ENCODE measurements at places on chromosomes 4 and X. TPM values are rescaled to one million over a fixed set of nuclear protein-coding genes. Genes with fewer than 3 reads are reported as not detected.

The PFKFB1 gene
- total RNA-seq, result not detected

The TSPAN7 gene
- total RNA-seq, result 323 TPM

The GABRB1 gene
- 124 TPM for total RNA-seq

The RAB41 gene
- total RNA-seq, result not detected

DNA sequence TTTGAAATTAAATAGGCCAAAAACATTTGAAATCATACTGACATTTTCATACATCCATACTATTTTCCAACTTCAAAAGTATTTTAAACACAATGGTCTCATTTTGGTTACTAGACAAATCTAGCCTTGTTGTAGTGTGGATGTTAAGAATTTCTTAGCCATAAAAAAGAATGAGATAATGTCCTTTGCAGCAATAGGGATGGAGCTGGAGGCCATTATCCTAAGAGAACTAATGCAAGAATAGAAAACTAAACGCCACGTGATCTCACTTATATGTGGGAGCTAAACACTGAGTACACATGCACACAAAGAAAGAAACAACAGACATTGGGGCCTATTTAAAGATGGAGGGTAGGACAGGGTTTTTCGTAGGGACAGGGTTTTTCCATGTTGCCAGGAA is 153.8 kb downstream of the CCSER1 start:
- no peak for DNase-seq

DNA sequence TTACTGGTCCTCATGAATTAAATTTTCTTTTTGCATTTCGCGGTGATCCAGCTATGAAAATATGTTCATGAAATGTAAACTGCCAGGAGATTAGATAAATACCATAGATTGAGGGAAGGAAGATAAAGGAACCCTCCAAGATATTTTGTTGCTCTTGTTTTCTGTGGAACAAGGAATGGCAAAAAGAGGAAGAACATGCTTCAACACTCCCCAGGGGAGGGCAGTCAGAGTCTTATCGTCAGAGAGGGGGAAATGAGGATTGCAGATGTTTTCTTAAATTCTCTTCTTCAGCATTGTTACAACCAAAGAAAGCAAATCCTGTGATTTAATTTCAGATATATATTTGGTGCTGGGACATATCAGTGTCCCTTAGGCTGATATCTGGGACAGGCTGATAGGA is 9.5 kb upstream of the SFRP2 start:
- no peak for DNase-seq

GRCh38 chrX:124010566-124010965 is 49.1 kb downstream of the STAG2 start:
- no peak for DNase-seq

DNA sequence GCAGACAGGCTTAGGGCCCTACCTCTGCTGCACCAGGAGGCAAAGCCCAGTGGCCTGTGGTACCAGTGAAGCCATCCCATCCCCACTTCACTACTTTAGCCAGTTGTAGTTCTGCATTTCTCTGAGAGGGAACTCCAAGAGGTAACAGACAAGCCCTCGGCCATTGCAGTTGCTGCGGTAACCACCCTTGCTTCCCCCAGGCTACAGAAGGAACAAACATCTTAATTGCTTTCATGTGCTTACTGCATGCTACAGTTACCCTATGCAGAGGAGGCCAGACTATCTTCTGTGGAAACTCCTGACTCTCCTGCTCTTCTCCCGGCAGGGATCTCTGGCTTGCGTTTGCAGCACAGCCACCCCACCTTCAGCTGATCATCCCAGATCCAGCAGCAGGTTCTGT is 67.8 kb downstream of the SPIN4 start:
- no peak for DNase-seq

- DNase-seq, result no peak
Observed at GRCh38 chr4:184344899-184345572, 127.4 kb upstream of the ENPP6 start.

- no peak for DNase-seq
Observed at GRCh38 chrX:124827258-124827845, 481.0 kb downstream of the SH2D1A start.

DNA sequence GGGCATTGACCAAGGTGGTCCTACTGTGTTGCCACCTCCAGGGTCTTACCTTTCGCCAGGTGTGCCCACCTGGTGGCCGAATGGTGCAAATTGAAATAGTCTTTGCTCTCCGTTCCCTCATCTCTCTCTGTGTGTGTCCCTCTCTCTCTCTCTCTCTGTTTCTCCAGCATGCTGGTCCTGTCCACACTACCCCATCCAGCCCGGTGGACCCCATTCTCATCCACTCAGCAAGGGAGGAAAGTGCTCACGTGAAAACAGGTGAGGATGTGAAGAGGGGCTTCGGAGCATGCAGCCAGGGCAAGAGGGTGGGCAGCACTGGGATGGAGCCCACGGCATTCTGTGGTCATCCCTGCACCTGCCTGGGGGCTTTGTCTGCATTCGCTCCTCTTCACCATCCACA is 150.1 kb downstream of the CRLF2 start:
- DNase-seq, result no peak

DNA sequence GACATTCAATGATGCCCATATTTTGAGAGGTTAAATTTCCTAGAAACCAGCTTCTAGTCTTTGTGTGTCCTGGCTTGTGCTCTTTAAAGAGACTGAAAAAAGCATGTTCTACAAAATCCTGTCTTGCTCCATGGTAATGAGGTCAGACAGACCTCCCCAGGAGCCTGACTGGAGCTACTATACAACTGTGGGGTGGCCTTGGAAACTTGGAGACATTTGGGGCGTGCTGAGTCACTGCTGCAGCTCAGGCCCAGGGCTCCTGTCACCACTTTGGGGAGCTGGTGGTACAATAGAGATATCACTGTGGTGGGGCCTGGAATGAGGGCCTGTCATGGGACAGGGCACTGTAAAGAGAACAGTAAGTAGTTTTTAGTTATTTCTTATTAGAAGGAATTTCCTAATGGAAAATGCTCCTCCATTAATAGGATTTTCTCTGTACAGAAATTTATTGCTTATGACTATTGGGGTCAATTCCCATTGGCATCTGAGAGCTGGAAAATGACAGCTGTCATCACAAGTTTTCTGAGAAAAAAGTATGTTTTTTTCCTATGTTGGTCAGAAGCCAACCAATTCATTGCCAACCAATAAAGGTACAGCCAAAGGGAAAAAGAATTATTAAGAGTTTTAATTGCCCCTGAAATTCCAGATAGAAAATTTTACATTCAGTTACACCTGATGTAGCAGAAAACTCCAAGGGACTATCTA is 207.4 kb upstream of the JADE1 start:
- DNase-seq, result no peak

GRCh38 chrX:72176981-72177380 is 4.6 kb upstream of the PIN4 start:
- no peak for DNase-seq

DNA sequence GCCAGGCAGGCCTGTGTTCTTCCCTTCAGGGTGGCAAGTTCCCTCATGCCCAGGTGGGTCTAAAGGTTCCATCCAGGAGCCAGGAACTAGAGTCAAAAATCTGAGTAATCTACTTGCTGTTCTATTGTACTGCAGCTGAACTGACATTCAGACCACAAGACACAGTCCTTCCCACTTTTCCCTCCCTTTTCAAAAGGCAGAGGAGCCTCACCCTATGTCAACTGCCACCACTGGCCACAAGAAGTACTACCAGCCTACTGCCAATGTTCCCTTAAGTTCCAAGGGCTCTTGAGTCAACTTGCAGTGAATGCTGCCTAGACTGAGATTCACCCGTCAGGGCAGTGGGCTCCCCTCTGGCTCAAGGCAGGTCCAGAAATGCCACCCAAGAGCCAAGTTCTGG is 133.5 kb downstream of the FAM47B start:
- DNase-seq, result no peak

DNA sequence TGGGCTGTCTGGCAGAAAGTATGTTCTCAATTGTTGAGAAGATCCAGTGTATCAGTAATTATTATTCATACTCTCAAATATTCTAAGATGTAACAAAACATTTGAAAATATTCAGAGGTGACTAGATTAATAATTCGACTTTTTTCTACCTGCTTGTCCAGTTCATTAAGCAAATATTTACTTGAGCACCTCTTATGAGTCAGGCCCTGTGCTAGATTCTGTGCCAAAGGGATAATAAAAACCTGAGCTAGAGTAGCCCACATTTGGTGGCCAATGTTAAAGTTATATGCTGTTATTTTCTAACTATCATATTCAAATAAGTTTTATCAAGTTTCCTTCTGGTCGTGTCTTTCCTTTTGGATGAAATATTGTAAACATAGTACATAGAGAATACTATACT is 58.5 kb downstream of the ARHGAP10 start:
- DNase-seq, result no peak

DNA sequence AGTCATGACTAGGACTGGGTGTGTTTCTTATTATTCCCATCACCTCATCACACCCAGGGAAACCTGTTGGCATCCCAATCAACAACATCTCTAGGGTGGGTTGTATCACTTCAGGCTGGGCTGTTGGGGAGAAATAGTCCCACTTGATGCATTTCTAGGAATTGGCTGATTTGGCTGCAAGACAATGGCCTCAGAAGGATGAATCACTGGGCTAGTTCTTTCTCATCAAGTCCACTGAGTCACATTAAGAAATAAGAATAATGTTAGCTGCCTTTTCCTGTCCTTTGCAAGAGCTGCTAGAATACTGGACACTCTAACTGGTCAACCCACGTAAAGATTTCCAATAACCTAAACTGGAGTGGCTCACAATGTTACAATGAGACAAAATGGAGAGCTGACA is 104.2 kb downstream of the CHRDL1 start:
- DNase-seq, result no peak

DNA sequence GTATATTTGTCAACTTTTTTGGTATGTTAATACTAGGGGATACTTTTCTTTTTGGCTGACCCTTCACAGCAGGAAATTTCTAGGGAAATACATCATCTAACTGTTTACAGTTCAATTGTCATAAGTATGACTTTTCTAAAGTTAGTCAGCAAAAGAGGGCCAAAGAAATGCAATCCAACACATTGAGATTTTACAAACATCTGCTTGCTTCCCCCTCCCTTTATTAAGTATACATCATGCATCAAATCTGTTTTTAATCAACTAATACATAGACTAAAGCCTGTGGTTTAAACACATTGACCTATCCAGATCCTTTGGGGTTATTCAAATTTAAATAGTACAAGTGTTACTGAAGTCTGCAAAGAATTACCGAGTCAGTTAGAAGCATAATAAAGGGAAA is 93.9 kb downstream of the MID1 start:
- DNase-seq, result no peak

DNA sequence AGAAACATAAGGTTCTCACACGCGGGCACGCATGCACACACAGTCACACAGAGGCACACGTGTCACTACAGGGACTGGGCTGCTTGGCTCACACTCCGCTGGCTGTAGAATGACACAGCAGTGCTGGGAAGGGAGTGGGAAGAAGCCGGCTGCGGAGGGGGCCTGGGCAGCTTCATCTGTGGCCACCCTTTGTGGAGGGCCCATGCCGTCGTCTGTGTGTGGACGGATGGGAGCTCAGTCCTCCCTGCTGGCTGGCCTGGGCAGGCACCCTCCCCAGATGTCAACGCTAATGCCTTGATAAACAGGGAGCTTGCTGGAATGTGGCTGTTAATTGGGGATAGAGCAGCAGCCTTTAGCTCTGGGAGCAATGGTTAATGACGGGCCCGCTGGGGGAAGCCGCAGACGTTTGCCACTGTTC is 621.1 kb downstream of the BCOR start:
- DNase-seq, result no peak

DNA sequence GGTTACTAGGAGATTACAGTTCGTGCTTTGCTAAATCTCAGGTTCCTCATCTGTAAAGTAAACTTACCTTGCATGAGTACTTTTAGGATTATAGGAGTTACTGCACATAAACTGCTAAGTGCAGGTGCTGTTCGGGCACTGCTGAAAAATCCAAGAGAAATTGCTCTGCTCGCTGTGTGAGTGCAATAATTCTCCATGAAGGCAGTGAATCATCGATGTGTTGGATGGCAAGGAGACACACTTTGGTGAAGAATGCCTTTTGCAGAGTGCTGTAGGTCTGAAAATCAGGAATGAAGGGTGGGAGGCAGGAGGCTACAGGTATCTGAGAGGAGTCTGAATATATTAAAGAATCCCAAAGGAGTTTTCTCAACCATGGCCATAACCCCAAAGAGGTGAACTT is 113.0 kb downstream of the CHIC2 start:
- no peak for DNase-seq

DNA sequence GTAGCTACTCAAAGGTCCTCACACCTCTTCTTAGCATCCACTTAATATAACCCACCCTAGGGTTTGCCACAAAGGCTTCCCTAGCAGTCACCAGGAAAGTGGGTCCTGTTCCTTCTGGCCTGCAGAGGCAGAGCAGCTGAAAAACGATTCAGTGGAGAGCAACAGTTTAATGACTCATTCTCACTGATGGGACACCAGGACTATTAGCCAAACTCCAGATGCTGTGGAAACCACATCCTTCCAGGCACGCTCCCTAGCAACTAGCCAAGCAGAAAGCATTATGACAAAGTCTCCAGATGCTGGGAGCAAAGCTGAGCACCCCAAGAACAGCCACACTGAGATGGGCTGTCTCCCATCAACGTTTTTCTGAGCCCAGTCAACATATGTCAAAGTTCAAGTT is 30.3 kb upstream of the UTP14A start:
- DNase-seq, result no peak

GRCh38 chr4:39591290-39591689 is 47.4 kb downstream of the SMIM14 start:
- no peak for DNase-seq

DNA sequence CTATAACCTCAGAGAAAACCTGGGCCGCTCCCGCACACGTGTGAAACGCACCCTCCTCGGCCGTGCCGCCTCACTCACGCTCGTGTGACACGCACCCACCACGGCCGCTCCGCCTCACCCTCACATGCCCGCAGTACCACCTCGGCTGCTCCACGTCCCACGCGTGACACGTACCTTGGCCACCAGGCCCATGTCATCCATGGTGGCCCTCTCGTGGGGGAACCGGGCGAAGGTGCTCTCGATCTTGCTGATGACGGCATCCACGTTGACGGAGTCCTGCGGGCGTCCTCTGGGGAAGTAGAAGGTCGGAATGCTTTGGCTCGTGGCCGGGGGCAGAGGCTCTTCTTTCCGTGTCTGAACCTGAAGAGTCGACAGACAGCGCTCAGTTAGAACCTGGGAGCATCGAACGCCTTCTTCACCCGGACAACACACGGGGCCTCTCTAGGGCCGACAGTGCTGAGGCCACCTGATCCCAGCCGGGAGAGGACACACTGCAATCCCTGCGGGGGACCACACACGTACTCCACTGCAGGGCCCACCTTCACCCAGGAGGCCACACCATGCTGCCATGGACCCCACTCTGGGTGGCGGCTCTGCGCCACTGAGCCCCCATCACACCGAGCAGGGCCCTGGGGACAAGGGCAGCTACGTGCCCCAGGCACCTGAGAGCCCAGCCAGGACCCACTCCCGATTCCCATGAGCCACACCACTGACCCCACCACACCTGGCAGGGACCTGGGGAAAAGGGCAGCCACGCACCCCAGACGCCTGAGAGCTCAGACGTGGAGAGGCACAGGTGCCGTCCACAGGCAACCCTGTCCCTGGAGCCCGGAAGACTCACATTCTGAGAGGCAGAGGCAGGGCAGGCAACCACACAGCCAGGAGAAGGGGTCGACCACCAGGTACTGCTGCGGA is 25.2 kb downstream of the PPP2R3B start:
- no peak for DNase-seq

Measured in dorsolateral prefrontal cortex (tissue), 122 donors.